ENCODE measurements at places on chromosomes 4 and X.
A peak's percentile ranks its signal among the peaks of the same experiment; 100 is the strongest.

DNA sequence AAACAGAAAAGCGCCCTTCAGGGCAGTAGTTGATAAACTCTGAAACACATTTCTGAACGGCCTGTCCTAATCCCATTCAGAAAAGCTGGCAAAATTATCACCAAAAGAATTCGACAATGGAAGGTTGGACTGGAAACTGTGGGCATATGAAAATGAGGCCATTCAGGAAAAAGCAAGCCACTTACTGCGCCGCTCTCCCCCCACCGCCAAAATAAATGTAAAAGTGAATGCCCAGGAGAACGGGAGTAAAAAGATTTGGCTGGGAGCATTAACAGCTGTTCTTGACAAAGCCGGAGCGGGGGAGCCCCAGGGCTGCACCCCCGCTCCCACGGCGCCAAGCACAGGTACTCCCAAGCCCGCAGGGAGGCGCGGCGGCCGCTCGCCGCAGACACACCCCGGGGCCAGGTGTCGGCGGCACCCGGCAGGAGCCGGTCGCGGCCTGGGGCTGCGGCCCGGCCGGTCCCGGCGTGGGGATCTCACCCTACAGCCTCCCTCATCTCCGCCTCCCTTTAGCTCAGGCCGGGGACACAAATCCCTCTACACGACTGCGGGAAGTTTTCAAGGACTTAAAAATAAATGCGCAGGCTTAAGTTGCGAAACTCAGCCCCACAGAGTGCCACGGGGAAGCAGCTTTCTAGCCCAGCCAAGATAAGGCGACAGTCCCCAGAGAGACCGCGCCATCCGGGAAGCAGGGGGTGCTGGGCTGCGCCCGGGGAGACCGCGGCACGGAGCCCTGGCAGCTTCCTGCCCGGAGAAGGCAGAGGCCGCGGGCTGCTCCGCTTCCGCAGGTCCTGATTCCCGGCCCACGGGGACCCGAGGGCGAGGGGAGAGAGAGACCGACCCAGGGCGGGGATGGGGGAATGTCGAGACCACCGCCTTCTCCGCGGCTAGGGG, 593 bp downstream of the SH3RF1 start:
- DNase-seq = peak; percentile 63

- DNase-seq = no peak
These were observed 2407.1 kb downstream of the ARAP2 start for GRCh38 chr4:33837043-33837838.

GRCh38 chr4:128653527-128654444, 155.7 kb upstream of the JADE1 start:
- DNase-seq = no peak

DNA sequence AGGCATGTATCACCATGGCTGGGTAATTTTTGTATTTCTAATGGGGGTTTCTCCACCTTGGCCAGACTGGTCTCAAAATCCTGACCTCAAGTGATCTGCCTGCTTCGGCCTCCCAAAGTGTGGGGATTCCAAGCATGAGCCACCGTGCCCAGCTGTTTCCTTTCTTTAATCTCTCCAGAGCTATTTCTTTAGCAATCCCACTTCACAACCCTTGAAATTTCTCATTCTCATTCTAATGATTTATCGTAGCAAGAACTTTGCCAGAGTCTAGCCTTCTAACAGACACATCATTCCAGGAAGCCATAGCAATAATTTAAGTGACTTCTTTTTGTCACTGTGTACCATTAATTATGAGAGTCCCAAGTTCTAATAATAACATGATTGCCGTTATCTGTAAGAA, 68.6 kb downstream of the RXFP1 start:
- no peak for DNase-seq

GRCh38 chr4:174307694-174308093, 24.0 kb downstream of the CEP44 start:
- no peak for DNase-seq

GRCh38 chrX:40253771-40254170, 156.0 kb upstream of the BCOR start:
- no peak for DNase-seq

DNA sequence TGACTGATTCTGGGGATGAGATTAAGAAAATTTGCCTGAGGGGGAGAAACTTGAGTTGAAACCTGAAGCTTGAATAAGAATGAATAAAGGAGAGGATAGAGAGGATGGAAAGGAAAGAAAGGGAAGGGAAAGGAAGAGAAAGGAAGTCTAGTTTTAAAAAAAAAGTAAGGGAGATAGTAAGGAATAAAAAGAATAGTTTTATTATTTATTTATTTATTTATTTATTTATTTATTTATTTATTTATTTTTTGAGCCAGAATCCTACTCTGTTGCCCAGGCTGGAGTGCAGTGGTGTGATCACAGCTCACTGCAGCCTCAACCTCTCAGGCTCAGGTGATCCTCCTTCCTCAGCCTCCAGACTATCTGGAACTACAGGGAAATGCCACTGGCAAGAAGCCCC, 62.0 kb upstream of the NAF1 start:
- DNase-seq = no peak

DNA sequence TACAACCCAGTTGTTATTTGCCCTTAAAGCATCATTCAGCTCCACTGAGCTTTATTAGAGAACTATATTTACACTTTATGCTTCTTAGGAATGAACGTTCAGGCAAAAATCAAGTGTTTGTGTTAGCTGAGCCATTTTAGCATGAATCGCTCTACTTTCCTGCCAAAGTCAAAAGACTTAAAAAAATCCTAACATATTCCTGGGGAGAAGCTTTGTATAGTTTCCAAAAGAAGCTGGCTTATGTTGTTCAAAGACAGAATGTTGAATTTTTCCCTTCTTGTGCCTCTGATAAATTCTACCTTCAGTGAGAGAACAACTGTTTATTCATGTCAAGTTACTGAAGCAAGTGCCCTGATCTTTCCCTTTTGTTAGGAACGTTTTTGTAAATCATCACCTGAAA, 771.5 kb upstream of the HS3ST1 start:
- no peak for DNase-seq

DNA sequence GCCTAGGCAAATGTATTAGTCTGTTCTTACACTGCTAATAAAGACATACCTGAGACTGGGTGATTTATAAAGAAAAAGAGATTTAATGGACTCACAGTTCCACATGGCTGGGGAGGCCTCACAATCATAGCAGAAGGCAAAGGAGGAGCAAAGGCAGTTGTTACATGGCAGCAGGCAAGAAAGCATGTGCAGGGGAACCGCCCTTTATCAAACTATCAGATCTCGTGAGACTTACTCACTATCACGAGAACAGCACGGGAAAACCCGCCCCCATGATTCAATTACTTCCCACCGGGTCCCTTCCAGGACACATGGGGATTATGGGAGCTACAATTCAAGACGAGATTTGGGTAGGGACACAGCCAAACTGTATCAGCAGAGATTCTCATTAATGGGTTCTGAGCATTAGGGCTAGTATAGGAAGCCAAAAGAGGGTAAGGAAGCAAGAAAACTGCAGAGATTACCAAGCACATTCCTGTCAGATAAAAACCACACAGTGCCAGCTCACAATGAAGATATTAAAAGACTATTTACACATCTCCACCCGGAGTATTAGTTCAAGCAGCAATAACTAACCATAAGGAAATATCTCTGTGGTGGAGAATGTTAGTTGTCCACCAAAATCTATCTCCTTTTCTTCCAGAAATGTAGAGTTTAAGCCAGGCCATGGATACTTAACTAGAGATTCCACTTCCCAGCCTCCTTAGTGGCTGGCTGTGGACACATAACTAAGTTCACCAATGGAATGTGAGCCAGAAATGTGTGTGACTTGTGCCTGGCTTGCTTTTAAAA, 61.2 kb upstream of the HOPX start:
- no peak for DNase-seq

DNA sequence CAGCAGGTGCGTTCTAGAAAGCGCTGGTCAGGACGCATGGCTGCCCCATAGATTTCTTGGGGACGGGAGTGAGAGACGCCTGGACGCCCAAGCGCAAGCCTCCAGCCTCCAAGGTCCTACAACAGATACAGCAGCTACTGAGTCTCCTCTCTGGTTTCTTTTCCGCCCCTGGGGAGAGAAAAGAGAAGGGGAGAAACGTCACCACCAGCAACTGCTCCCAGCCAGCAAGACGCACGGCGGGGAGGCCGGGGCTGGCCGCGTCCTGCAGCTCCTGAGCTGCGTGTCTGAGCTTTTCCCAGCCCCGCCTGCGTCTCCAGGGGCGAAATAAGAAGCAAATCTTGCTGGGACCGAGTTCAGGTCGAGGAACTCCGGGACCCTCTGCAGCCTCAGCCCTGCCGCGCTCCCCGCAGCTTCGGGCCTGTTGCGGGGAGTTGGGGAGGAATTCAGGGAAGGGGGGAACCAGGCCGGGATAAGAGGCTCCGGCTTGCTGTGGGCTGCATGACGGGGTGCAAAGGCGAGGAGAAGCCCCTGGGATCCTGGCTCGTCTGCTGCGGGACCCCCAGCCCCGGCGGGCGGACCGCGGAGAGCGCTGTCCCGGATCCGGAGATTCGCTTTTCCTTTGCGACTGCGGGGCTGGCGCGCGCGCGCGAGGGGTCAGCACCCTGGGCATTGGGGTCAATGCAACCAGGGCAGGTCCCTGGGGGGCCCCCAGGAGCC, 6.8 kb upstream of the SHOX start:
- DNase-seq = no peak

DNA sequence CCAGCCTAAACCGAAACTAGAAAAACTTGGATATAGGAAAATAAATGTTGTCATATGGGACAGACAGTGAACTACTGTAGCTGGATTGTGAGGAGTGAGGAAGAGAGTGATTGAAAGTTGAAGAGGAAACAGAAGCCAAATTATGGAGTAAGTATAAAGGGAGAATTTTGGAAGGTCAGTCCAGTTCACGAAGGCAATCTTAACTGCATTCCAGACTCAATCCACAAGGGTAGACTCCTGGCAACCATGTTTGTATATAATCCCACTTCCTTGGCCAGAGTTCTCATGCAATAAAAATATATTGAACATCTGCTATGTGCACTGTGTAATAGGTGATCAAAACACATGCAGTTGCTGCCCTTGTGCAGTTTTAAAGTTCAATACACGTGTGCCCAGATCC, 58.6 kb upstream of the CAMK2D start:
- no peak for DNase-seq
